T follicular helper cell (primary cell): ENCODE measurements at places on chromosomes 7 and 10.

GRCh38 chr10:133139551-133140065 lies 20.4 kb upstream of the KNDC1 start:
- DNase-seq: no peak

GRCh38 chr7:158277219-158278141 lies 310.1 kb downstream of the PTPRN2 start:
- DNase-seq: no peak

DNA sequence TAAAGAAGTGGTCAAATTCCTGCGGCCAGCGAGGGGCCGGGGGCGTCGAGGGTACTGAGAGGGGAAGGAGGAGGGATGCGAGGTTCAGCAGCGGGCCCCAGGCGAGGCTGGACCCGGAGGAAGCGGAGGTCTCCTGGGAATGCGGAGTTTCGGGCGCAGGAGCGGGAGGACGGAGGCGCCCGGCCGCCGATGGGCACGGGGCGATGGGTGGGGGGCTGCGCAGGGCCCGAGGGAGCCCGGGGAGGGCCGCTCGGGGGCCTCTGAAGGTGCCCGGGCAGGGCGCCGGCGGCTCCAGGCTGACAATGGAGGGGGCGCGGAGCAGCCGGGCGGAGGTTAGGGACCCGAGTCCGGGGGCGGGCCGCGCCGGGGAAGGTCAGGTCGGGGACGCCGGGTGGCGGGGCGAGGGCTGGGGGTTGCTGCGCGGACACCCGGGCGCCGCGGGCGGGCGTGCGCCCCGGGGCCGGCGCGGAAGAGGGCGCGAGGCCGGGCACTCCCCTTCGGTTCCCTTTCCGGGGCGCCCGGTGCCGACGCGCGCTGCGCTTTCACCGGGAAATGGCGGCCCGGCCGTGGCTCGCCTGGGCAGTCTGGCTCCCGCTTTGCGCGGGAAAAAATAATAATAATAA lies 683 bp downstream of the MACROH2A2 start:
- DNase-seq: no peak

DNA sequence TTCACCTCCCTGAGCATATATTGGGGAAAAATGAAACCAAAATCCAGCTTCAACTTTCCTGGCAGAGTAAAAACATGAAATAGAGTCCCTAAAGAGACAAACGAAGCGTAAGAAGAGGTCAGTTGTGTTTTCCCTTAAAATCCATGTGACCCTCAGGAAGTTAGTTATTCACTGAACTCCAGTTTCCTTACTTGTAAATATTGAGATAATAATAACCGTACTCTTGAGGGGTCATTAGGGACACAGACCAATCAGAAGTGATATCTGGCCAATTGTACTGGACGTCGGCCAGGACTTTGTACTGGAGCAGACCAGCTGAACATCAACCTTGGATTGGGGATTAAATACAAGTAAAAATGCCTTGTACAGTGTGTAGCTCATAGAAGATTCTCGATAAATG lies 167.0 kb downstream of the GATA3 start:
- no peak for DNase-seq

DNA sequence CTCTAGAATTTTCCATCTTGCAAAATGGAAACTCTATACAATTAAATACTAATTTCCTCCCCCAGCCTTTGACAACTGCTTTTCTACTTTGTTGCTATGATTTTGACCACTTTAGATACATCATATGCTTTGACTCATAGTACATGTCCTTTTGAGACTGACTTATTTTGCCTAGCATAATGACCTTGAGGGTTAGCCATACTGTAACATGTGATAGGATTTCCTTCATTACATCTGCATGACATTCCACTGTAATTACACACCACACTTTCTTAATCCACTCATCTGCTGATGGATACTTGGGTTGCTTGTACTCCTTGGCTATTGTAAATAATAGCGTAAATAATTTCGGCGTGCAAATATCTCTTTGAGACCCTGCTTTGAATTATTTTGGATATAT lies 127.7 kb downstream of the JAZF1 start:
- DNase-seq: no peak

DNA sequence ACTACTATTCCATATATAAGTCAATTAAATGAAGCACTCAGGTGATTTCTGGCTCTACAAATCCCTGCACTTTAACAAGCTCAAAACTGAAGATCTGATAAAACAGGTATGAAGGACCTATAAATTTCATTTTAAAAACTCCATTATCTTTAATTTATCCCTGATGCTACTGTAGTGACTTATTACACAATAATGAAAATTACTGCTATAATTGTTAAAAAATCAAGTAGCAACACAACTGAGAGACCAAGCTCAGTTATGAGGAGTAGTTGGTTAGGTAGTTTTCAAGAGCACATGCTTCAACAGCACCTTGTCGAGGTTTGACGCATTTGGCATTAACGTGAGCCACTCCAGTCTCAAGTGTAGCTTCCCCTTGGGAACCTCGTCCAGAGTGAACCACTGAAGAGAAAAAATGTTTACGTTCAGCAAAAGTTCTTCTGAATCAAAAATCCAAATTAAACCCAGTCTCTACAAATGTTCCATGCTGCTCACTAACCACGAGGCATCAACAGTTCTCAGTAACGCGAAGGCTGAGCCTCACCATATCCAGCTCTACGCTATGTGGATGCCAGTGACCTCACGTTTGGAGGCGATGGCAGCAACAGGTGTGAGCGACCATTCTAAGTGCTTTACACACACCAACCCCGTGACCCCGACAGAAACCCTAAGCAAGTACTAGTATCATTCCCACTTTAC lies 55.3 kb upstream of the NCAPG2 start:
- DNase-seq: no peak

- DNase-seq: no peak
Observed at GRCh38 chr7:148050492-148051158, 539.9 kb upstream of the C7orf33 start.

DNA sequence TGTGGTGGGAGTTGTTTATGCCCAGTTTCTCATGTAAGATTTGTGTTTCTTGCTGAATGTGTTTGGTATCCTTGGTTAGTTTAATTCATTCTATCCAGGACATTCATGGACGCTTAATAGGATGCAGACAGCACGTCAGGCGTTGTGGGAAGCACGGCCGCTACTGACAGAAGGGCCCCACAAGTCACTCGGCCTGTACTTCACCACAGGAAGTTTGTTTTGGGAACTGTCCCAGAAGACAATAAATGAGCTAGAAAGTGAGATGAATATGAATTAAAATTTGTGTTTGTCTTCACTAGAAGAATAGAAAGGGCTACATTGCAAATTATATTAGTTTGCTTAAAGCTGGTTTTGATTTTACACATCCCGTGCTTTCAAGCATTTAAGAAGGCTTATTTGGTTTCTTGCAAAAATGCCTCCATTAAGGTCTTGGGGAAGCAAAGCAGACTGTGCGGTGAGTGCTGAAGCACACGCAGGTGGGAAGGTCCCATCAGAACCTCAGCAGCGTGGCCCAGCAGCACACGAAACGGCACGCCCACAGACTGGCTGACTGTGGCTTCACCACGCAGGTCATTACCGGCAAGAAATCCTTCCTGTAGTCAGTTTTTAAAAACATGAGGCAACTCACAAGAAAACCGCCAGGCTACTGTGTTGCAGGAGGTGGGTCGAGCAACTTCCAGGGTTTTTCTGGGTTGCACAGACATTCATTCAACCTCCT lies 74.1 kb downstream of the VIPR2 start:
- no peak for DNase-seq

GRCh38 chr10:60963441-60964256 lies 19.7 kb upstream of the RHOBTB1 start:
- DNase-seq: no peak

GRCh38 chr10:133526957-133527588 lies at the start of gene CYP2E1:
TSS of gene CYP2E1 (plus strand) at chr10:133527363. CDS start at chr10:133527396, 33 bp downstream.
- DNase-seq: no peak

DNA sequence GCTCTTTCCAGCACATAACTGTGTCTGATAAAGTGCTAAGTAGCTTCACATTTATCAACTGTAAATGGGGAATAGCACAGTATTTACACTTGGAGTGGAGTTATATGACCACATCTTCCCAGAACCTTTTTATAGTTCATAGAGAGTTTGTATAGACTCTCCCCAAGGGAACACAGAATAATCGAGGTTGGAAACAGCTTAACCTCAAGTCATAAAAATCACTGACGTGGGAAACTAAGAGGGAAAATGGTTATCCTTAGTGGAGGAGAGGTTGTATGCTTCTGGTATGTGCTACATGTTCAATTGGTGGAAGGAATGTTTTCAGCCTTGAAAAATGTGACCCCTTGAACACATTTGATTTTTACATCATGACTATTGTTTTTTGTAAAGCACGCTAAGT lies 167.9 kb upstream of the KIAA1217 start:
- DNase-seq: no peak

GRCh38 chr7:117072620-117073118 lies 119.4 kb downstream of the ST7 start:
- no peak for DNase-seq

- DNase-seq: no peak
Observed at GRCh38 chr7:6395898-6396595, 51.7 kb downstream of the DAGLB start.

DNA sequence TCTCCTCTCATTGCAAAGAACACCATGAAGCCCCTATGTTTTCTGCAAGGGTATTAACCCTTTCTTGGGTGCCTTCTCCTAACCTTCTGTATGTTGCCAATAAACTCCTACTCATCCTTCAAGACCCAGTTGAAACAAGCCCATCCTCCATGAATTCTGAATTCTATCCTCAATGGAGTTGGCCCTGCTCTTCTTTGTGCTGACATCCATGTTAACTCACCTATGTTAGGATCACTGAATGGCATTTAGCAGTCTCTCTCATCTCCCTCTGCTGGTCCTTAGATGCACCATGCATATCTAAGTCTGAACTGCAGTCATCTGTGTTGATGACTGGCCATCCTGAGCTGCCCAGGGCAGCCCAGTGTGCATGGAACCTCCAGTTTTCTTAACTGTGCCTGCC lies 129.8 kb downstream of the BUB3 start:
- no peak for DNase-seq

GRCh38 chr10:121662945-121663917 lies 65.0 kb upstream of the FGFR2 start:
- DNase-seq: no peak

GRCh38 chr10:97960269-97961056 lies 70.0 kb downstream of the CRTAC1 start:
- DNase-seq: no peak

GRCh38 chr7:78095549-78095948 lies 297.0 kb downstream of the PHTF2 start:
- DNase-seq: no peak

GRCh38 chr10:53045315-53045714 lies 272.7 kb upstream of the MBL2 start:
- DNase-seq: no peak

DNA sequence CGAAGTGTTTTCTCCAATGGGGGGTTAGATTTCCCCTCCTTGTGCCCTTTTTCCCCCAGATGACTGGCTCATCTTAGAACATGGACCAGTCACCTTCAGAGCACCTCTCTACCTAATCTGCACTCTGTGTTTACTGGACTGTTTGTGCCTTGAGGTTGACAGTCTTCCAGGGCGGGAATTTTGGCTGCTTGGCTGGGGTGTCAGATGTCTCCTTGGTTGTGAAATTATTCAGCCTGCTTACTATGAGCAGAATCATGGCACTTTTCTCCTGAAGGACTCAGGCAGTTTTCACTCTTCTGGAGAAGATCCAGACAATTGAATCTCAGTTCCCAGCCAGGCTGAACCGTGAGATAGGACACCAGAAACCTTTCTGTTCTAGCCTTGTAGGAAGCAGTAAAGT lies 60.3 kb upstream of the NFKB2 start:
- no peak for DNase-seq

GRCh38 chr7:46492466-46492865 lies 571.4 kb upstream of the IGFBP3 start:
- no peak for DNase-seq

GRCh38 chr10:114391599-114391998 lies 12.7 kb downstream of the AFAP1L2 start:
- no peak for DNase-seq

GRCh38 chr10:122571892-122572291 lies 11.3 kb downstream of the DMBT1 start:
- DNase-seq: no peak

- DNase-seq: no peak
Observed at GRCh38 chr10:71005337-71006305, 117.3 kb upstream of the PCBD1 start.

DNA sequence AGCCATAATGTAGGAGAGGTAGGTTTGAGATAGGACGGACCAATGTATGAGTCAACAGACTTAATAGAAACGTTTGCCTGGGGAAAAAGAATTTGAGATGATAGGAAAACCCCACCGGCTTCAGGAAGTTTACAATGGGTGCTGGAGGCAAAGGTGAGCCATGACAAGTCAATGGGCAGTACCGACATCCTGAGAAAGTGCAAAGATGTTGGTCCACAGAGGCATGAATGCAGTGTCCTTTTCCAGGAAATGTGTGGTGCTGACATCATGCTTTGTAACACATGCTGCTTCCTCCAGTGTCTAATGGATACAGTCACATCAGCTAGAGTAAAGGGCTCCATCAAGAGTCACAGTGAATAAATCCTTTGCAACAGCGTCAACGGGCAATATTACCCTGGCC lies 533.6 kb downstream of the INHBA start:
- DNase-seq: no peak

DNA sequence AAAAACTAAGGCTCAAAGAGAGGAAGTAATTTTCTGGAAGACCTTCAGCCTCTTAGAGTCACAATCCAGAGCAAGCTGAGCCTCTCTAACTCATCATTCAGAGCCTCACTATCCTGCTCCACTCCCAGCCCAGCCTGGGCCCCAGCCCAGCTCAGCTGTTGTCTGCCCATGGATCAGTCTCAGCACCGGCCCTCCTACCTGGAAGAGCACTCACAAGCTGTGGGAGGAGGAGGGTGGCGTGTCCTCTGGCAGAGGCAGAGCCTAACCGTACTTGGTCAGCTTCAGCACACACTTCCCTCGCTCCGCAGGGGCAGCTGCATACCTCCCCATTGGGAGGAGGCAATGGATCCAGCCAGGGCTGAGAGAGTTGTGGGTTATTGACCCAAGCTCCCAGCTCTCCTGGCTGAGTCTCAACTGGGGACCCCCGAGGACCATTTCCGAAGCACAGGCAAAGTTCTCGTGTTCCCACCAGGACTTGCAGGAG lies 66.7 kb upstream of the GPR26 start:
- DNase-seq: no peak

DNA sequence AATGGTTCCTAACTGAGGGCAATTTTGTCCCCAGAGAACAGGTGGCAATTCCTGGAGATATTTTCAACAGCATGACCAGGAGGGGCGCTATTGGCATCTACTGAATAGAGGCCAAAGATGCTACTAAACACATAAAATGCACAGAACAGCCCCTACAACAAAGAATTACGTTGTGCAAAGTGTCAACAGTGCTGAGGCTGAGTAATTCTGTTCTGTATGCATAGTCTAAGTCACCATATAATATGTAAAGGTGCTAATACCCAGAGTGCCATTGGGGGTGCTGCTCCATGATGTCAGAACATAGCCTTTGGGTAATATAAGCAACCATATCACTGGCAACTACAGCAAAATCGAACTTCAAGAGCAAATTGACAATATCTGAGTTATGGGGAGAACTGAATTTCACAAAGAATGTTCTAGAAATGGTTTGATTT lies 213.3 kb upstream of the PHYHIPL start:
- no peak for DNase-seq

GRCh38 chr10:108014145-108014901 lies 849.8 kb upstream of the SORCS1 start:
- DNase-seq: no peak

- no peak for DNase-seq
Observed at GRCh38 chr7:100372256-100372655, 1.0 kb upstream of the PILRA start.
